Activated CD4-positive, alpha-beta T cell treated with anti-CD3 and anti-CD28 coated beads for 36 hours (primary cell): ENCODE measurements at places on chromosomes 12 and 14.

GRCh38 chr12:5908251-5908650 lies 36.8 kb downstream of the ANO2 start:
- no peak for DNase-seq

GRCh38 chr12:67539946-67540345 lies 108.6 kb upstream of the DYRK2 start:
- DNase-seq, result no peak

DNA sequence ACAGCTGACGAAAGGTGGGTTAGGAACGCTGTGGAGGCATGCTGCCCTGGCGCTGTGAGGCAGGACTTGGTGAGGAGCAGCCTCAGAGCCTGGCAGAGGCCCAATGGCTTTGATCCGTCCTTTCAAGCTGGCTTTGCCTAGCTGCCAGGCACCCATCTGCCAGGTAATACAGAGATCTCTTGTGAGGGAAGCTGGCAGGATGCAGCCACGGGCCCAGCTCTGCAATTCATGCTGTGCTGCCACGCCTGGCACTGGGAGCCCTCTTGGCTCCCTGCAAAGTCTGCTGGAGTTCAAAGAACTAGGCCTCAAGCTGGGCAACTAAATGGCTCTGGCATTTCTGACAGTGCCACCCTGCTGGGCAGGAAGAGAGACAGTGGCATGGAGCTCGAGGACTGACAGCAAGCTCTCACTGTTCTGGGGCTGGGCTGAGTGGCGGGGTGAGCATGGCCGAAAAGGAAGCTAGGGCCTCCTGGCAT lies 18.7 kb downstream of the IQSEC3 start:
- DNase-seq, result no peak

GRCh38 chr12:122610911-122611310 lies 83.9 kb downstream of the KNTC1 start:
- DNase-seq, result no peak

- DNase-seq, result no peak
These were observed 10.3 kb upstream of the OAS3 start for GRCh38 chr12:112927925-112928324.

GRCh38 chr14:65703521-65703920 lies 291.0 kb downstream of the FUT8 start:
- DNase-seq, result no peak

GRCh38 chr14:43145361-43145760 lies 1361.7 kb downstream of the FSCB start:
- no peak for DNase-seq

DNA sequence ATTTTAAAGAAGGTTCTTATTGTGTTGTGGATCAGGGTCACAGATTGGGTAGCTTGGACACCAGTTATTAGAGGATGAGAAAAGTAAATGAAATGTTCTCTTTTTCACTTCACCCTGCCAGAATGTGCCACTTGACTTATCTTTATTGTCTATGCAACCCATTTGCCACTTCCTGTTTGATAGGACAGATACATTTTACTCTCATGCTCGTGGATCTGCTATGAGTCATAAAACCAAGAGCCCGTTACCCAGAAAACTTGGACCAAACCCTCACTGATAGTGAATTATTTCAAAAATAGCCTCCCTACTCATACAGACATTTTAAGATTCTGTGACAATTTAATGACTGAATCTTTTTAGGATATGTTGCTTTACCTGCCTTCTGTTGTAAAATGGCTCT lies 1.8 kb downstream of the ISCA2 start:
- DNase-seq, result no peak
